ENCODE measurements at places on chromosomes 11 and 22.

DNA sequence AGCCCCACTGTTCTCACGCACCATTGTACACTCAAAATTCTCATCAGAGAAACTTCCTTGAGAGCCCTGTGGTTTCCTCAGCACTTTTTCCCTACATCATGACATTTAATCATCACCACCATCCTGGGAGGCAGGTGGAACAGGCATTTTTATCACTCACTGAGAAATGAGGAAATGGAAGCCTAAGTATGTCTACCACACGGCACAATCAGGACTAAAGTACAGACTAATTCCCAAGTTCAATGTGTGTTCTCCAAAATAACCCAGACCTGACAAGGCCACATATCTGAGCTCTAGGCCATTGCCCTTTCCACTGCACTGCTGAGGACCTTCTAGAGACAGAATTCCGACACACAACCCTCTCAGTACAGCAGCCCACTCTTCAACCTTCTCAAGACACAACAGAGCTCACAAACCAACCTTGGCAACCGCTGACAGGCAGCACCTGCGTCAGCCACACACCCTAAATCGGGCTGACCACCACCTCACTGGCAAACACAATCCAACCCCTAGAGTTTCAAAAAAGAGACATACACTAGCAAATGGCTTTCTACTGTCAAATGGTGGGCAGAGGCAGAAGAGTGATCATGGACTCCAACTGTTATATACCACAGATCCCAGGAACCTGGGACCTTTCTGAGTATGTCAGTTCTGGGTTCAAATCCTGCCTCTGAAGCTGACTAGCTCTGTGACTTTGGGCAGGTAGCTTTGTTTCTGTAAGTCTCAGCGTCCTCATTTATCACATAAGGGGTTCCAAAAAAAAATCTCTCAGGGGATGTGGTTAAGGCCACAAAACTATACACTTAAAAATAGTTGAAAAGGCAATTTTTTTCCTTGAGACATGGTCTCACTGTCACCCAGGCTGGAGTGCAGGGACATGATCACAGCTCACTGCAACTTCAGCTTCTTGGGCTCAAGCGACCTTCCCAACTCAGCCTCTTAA lies 16.3 kb downstream of the SMCO4 start:
- no peak for DNase-seq

GRCh38 chr11:48066881-48067800 lies 86.8 kb downstream of the PTPRJ start:
- no peak for DNase-seq

DNA sequence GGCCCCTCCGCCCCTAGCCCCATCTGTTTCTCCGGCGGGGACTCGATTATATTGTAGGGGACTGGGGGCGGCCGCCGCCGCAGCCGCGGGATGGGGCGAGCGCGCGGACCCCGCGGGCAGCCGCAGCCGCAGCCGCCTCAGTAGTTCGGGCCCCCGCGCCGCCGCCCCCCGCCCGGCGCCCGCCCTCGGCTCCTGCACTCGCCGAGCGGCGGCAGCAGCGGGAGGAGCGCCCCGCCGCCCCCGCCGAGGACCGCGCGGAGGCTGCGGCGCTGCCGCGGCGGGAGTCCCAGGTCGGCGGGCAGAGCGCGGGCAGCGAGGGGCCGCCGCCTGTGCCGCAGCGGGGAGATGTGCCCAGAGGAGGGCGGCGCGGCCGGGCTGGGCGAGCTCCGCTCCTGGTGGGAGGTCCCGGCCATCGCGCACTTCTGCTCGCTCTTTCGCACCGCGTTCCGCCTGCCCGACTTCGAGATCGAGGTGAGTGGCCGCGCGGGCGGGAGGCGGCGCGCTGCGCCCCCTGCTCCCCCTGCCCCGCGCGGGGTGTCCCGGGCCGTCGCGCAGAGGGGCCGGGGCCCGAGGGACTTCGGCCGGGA lies at the start of gene CECR2:
Gene CECR2 (plus strand): TSS at position 22 of the 587 bp plus-strand sequence. CDS start 324 bp downstream, at position 346.
- DNase-seq = no peak

- no peak for DNase-seq
Measured at GRCh38 chr11:46407635-46408034, 16.1 kb upstream of the CHRM4 start.

DNA sequence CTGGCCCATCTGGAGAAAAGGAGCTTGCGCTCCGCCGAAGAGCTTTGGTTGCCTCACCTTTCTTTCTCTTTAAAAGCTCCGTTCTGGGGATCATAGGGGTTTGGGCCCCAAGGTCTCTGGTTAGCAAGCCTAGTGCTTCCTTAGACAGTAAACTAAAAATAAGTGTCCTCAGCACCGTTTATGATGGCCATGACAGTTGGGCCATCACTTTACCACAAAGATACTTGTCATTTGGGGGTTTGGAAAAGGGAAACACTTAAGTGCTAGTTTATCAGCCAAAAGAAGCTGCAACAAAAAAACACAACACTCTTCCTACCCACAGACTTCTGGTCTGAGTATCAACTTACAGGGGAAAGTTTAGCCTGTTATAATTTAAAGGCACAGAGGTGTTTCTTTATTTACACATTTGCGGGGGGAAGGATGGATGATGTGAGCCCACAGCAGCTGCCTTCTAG lies 88.4 kb upstream of the CD44 start:
- no peak for DNase-seq

DNA sequence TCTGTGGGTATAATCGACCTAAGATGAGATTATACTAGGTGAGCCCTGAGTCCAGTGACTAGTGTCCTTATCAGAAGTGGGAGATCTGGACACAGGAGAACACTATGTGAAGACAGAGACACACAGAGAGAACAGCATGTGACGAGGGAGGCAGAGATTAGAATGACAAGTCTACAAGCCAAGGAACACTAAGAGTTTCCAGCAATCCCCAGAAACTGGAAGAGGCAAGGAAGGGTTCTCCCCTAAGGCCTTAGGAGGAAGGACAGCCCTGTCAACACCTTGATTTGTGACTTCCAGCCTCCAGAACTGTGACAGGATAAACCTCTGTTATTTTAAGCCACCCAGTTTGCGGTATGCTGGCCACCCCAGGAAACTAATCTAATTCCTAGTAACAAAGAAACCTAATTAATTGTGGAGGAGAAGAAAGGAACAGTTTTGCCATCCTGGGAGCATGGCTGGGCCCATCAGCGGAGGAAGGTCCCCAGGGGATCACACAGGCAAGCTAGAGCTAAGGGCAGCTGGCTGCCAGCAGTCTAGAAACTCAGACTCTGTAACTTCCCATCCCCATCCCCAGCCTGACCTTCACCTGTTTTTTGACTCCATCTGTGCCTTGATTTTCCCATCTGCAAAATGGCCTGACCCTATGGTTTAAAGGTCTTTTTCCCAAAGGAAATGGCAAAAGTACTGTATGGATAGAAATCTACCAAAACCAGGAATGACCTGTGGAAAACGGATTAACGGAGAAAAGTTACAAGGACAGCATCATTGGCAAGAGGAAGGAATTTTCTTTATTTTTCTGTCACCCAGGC lies 10.3 kb upstream of the THOC5 start:
- no peak for DNase-seq
